ENCODE measurements at places on chromosomes 3 and 15.
A peak's percentile ranks its signal among the peaks of the same experiment; 100 is the strongest.

- DNase-seq = peak; percentile 93
Observed at GRCh38 chr3:38138349-38139190, at the start of gene MYD88. Gene MYD88 (plus strand): TSS chr3:38138661. CDS start chr3:38138701, 40 bp downstream.

DNA sequence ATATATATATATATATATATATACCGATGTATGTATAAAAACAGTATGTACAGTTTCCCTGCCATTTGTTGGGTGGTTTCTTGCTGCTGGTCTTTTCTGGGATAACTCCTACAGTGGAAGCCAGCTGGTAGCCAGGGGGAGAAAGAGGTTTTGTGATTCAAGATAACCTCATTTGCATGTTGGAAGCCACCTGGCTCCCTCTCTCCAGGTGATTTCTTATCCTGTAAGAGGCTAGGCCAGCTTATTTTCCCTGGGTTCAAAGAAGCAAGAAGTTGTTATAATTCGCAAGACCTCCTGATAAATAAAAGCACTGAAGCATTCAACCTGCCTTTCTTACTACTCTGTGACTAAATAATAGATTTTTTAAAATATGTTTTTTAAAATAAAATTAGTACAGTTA lies 443.3 kb downstream of the VGLL3 start:
- no peak for DNase-seq

- no peak for DNase-seq
Observed at GRCh38 chr15:88887068-88887580, 8.2 kb downstream of the HAPLN3 start.

GRCh38 chr15:56086566-56086965 lies 93.2 kb upstream of the NEDD4 start:
- DNase-seq = no peak

DNA sequence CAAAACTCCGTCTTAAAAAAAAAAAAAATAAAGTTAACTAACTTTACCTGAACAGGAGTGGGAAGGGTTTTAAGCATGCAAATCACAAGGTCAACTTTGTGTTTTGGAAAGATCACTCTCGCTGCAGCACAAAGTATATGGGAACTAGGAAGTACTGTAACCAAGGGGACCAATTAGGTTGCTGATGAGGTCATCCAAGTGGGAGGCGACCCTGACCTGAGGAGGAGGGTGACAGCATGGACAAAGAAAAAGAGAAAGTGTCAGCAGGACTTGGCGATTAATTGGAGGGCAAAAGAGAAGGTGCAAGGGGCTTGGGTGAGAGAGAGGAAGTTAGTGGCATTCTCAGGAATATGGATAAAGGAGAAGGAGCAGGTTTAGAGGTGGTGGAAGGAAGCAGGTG lies 89.5 kb upstream of the ZBED2 start:
- DNase-seq = no peak

GRCh38 chr15:33226559-33227181 lies 32.2 kb upstream of the FMN1 start:
- peak; percentile 59 for DNase-seq

GRCh38 chr15:82742134-82742533 lies 32.5 kb upstream of the AP3B2 start:
- no peak for DNase-seq

GRCh38 chr3:56787784-56788256 lies 13.9 kb downstream of the ARHGEF3 start:
- DNase-seq = peak; percentile 49

DNA sequence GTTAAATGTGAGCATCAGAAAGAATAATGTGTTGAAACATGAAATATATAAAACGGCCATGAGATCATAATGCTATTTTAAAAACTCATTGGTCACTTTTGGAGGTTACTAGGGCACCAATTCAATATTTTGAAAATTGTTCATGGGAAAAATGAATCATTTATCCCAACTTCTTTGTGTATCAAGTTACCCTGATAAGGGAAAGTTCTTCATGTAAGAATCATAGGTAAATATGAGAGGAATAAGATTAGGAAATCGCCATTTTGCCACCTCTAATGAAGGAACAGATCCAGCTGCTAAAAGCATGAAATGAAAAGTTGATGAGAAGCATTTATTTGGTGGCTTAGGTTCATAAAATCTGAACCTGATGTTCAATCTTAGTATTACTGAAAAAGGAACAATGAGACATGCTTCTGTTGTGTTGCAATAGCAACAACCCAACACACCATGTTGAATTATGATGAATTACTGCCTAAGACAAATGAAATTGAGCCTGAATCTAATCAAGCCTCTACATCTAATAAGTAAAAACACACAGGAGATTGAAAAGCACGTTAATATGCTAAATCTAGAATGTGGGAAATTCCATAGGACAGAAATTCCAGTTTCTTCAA lies 32.5 kb downstream of the ABHD5 start:
- DNase-seq = no peak

DNA sequence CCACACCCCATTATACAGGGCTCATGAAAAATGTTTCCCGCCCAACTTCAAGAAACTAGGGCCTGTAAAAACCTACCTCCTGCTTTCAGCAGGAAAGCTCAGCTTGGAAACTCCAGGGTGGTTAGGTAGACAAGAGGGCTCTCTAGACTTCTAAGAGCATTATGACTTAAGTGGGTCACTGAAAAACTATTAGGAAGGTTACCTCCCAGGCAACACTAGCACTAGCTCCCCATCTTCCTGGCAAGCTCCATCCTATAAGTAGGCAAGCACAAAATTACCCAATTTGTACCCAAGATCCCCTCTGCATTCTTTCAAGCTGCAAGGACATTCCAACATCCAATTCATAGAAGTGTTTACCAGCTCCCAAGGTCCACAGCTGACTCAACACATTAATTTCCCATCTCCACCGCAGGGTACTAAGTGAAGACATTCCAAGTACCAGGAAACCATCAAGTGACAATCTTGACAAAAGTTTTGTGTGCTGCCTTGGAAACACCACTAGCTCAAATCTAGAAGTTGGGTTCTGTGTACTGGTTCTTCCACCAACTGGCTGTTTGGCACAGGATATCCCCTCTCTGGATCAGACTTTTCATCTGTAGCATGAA lies 46.9 kb downstream of the WNT5A start:
- no peak for DNase-seq

- DNase-seq = no peak
Observed at GRCh38 chr3:70011582-70011981, 12.0 kb downstream of the SAMMSON start.

DNA sequence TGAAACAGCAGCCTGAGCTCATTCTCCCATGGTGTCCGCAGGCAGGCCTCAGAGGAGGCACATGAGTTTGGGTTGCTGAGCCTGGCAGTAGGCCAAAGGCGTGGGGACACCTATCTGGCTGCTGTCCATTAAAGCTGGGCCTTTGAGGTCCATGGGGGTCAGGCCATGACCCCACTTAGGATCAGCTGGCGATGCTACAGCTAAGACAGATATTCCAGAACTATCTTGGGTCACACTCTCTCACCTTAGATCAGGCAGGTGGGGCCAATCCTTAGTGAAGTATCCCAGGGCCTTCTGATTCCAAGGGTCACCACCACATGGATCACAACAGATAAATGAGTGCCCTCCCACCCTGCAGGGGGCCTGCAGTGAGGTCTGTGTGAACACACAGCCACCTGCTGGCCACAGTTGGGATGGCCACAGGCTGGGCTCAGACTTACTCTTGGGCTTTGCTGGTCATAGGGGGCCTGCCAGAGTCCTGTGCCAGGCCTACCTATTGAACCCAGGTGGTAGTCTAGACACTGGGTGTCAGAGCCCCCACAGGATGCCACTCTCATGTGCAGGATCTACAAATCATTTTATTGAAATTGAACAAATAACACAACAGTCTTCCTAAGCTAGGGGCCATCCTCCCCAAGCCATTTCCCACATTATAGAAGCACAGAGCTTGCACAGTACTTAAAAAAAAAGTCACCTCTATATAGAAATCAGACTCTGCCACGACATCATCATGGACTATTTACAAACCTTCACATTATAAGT lies 2.0 kb upstream of the HYAL2 start:
- DNase-seq = peak; percentile 77

DNA sequence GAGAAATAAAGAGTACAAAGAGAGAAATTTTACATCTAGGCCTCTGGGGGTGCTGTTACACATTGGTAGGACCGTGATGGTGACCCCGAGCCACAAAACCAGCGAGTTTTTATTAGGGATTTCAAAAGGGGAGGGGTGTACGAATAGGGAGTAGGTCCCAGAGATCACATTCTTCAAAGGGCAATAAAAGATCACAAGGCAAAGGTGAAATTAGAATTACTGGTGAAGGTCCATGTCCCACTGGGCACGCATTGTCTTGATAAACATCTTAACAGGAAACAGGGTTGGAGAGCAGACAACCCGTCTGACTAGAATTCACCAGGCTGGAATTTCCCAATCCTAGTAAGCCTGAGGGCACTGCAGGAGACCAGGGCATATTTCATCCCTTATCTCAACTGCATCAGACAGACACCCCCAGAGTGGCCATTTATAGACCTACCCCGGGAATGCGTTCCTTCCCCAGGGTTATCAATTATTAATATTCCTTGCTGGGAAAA lies 4.3 kb downstream of the IRAK2 start:
- DNase-seq = no peak

DNA sequence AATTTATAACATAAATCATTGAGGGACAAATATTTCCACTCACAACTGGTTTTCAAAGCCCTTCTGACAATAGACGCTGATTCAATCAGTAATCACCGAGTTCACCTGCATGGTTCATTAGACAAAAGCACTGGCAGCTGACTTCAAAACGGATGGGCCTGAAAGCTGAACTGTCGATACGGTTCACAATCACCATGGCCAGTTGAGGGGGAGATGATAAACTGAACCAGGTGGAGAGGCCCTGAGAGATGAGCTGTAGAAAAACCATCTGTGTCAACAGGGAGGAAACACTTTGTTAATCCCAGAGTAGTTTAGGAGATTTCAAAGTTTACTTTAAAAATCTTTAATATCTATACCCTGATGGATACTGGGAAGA lies 75.0 kb downstream of the PEX5L start:
- DNase-seq = no peak

DNA sequence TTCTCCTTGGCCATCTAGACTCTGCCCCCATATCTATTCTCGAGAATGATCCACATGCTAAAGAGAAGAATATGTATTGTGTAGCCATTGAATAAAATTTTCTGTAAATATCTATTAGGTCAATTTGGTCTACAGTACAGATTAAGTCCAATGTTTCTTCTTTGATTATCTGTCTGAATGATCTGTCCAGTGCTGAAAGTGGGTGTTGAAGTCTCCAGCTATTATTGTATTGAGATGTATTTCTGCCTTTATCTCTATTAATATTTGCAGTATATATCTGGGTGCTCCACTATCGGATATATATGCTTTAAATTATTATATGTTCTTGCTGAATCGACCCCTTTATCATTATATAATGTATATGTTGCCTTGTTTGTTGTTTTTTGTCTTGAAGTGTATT lies 384.9 kb upstream of the ROBO1 start:
- DNase-seq = no peak

DNA sequence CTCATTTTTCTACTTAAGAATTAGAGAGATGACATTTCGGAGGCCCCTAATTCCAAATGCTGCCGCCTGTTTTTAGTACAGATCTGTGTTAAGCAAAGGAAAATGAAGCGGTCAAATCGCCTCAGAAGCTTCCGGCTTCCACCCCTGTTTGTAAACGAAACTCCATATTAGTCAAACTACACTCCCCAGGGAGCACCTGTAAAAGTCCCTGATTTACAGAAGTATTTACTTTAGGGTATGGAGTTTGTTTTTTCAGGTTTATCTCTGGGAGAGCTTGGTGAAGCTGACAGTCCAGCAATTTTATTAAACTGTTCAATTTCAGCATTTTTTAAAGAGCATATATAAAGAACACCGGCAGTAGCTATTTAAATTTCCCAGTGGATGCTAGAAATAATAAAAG lies 319.8 kb downstream of the FHIT start:
- DNase-seq = no peak

- DNase-seq = no peak
Observed at GRCh38 chr15:99322643-99323405, 71.5 kb downstream of the LRRC28 start.

DNA sequence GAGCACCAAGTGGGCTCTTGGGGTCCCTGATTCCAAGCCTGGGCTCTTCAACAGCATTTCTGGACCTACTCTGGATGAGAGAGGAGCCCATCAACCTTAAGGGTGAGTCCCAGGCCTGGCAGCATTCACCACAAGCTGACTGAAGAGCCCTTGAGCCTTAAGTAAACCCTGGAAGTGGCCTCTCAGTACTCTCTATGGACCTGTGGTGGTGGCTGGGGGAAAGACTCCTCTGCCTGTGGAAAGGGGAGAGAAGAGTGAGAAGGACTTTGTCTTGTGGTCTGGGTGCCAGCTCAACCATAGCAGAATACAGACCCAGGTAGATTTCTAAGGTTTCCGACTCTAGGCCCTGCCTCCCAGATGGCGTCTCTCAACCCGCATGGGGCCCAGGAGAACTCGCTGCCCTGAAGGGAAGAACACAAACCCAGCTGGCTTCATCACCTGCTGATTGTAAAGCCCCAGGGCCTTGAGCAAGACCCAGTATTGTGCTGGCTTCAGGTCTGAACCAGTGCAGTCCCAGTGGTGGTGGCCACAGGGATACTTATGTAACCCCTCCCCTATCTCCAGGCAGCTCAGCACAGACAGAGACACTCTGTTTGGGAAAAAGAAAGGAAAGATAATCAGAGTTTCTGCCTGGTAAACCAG lies 71.4 kb downstream of the TFDP2 start:
- no peak for DNase-seq

GRCh38 chr3:185935465-185936272 lies 2.1 kb downstream of the TRA2B start:
- no peak for DNase-seq

DNA sequence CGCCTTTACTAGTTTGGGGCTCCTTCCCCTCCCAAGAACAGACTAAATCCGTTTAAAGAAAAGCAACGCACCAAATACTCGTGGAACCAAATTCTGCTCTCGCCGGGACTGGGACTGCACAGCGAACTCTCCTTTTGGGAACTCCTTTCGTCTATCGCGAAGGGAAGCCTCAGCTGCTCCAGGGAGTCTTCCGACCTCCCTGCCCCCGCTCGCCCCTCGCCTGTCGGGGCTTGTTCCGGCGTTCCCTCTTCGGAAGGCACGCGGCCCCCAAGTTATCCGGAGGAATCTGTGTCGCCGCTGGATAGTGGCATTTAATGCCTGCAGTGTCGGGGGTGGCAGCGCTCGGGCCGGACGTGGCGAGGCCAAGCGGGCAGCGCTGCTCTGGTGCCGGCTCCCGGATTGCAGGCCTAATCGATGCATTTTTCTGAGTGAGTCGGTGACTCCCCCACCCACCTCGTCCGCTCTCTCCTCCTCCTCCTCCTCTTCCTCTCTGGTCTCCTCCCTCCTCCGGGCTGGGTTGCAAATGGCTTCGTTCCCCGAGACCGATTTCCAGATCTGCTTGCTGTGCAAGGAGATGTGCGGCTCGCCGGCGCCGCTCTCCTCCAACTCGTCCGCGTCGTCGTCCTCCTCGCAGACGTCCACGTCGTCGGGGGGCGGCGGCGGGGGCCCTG lies at the start of gene TRIM71:
TSS of gene TRIM71 (plus strand) at position 440 of the 671 bp plus-strand sequence. CDS start at position 524, 84 bp downstream.
- peak; percentile 24 for DNase-seq

GRCh38 chr3:14631687-14632441 lies 19.7 kb upstream of the CCDC174 start:
- no peak for DNase-seq

Measured in activated CD8-positive, alpha-beta T cell treated with anti-CD3 and anti-CD28 coated beads, Interleukin-2, amount 10 ng/mL, durations not matched to agents 7 days and 5 days (primary cell).